Psoas muscle (tissue), 8 donors: ENCODE measurements at places on chromosomes 5 and 9.

GRCh38 chr5:43152946-43153345 lies 32.2 kb downstream of the ZNF131 start:
- no peak for DNase-seq

- no peak for DNase-seq
These were observed 19.1 kb downstream of the PALM2AKAP2 start for GRCh38 chr9:109799141-109799540.

GRCh38 chr9:117821954-117822353 lies 117.8 kb downstream of the TLR4 start:
- no peak for DNase-seq

DNA sequence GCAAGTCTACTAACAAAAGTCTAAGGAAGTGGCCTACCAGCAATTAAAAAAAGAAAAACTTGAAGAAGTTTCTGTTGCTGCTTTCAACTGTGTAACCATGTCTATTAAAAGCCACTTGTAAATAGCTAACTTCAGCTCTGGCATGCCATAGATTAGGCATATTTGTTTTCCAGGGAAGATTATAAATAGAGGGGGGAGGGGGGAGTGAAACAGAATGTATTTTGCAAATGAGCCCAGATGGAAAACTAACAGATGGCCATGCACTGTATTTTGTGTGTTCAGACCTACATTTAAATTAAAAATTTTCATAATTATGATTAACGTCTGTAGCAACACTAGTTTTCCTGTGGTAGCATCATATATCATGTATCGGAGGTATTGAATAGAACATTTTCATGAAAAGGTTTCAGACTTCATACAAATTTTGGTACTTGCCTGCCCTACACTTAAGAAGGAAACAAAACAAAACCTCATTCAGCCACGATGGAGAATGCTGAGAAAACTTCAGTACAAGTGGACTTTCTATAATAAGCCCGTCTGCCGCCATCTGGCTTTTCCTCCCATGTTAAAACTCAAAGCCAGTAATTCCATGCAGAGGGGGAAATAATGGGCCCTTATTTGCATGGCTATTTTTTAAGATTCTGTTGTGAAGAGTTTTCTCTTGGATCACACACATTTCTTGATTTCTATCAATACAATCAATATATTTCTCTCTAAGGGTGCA lies 220.4 kb upstream of the SMARCA2 start:
- no peak for DNase-seq

DNA sequence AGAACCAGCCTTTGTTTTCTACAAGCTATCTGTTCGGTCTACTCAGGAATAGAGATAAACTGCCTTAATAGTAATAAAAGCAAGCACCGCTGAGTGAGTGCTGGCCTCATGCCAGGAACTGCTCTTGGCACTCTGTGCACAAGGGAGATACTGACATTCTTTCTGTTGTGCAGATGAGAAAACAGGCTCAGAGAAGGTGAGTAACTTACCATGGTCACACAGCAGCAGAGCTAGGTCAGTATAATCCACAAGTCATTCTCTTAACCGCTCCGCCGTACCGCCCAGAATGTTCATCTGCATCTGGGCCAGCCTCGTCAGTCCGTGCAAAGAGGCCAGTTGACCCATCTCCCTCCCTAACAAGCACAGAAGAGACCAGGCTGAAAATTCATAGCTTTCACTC lies 27.4 kb downstream of the QRFP start:
- DNase-seq, result peak; percentile 70

GRCh38 chr5:111741278-111741677 lies 15.7 kb downstream of the NREP start:
- no peak for DNase-seq

- DNase-seq, result no peak
These were observed 86.1 kb downstream of the TLE4 start for GRCh38 chr9:79657891-79658290.

DNA sequence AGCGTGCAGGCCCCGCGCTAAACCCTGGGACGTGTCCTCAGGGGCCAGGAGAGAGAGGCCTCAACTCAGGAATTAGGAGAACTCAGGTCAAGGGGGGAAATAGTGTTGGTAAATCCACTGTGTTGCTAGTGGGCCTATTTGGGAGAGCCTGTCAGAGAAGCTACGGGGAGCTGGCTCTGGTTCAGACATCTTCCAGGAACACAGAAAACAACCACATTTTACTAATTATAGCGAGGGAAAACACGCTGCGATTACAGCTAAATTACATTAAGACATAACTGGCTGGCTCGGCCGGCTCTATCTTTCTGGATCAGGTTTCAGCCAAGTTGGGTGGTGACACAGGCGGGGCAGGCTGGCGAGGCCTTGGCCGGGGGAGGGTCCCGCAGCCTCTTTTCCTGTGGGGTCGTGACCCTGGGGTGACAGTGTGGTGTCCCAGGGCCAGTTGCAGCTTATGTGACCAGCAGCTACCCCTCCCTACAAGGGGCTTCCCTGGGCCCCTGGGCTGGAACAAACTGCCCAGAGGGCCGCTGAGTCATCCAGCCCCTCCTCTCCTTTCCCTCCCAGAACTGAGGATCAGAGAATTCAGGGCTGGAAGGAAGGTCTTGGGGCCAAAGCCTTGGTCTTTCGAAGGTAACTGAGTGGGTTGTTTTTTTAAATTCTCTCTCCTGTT lies 75.1 kb downstream of the FGF18 start:
- peak; percentile 71 for DNase-seq

GRCh38 chr9:114677418-114677817 lies 4.6 kb downstream of the TEX48 start:
- no peak for DNase-seq

GRCh38 chr5:74457876-74458275 lies 182.7 kb downstream of the ENC1 start:
- DNase-seq, result no peak

DNA sequence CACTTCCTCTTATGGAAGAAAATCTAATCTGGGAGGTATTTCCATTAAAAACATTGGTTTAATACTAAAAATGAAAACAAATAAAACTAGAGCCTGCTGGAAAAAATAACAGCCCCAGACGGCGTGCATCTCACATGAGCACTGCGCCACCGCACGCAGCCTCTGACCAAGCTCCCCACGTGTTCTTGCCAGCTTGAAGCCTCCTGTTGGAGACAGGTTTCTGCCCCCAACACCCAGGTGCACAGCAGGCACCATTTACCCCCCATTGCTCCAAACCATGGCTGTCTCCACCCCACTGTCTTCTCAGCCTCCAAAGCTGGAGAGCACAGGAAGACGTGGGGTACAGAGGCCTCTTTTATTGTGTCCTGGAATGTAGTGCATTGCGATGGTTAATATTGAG lies 10.7 kb upstream of the COL5A1 start:
- DNase-seq, result no peak

DNA sequence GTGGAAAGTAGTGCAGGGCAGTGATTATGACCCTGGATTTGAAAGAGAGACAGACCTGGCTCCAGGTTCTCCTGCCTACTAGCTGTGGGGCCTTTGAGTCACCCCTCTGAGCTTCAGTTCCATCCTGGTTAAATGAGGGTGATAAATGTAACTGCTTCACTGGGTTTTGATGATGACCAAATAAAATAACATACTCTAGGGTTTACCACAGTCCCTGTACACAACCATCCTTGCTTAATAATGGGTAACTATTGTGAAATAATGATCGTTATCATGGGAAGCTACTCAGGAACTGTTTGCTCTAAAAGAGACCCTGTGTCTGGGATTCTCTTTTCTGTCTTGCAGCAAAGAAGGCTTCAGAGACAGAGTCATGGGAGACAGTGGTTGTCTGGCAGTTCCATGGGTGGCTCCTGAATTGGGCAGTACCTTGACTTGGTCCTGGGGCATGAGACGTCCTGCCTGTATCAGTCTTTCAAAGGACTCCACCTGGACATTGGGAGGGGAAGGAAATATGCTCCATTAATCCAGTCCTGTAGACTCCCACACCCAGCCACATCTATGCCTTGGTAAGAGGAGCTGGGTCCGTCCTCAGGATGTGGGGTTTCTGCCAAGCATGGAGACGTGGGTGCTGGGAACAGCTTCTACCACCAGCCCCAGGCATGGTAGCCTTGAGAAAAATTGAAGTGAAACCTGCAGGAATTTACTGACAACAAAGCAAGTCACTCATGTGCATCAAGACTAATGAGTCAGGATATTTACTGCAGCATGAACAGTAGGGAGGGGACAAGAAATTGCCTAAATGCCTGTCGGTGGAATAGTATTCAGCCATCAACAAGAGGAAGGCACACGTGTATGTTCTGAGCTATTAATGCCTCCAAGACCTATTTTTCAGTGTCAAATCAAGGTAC lies 23.4 kb downstream of the AKNA start:
- DNase-seq, result no peak

- DNase-seq, result no peak
These were observed 129.5 kb upstream of the CPEB4 start for GRCh38 chr5:173758676-173759075.

DNA sequence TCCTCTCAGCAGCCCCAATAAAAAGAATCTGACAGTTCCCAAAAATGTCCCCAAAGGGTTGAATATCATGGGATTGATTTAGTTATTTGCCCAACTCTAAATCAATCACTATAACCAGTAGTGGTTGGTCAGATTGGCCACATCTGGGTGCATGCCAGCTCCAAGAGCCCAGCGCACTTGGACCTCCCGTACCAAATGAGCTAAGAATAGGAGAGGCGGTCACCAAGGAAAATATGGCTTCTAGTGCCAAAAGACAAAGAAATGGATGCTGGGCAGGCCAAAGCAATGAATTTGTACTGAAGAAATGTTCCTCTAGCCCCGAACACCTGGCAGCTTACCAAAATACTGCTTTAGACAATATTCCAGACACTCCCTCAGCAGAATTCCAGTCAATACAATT lies 80.3 kb downstream of the RCL1 start:
- peak; percentile 60 for DNase-seq
